ENCODE measurements at places on chromosomes 5 and 9.

DNA sequence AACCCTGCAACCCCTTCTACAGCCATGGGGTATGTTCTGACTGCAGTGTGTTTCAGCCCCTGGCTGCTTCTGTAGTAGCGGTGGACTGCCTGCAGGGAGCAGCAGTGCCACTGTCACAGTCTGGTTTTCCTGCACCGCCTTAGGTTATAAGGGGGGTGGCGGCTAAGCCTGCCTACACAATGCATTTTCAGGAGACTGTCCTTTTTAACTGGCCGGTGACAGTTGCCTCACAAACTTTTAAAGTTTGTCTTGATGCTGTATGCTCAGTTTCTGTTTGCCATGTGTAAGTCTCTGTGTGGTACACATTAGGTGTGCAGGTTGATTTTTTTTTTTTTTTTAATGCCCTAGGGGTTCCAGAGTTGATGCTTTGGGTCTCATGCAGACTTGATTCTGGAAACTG lies 53.0 kb downstream of the NUP214 start:
- peak; percentile 84 for DNase-seq

DNA sequence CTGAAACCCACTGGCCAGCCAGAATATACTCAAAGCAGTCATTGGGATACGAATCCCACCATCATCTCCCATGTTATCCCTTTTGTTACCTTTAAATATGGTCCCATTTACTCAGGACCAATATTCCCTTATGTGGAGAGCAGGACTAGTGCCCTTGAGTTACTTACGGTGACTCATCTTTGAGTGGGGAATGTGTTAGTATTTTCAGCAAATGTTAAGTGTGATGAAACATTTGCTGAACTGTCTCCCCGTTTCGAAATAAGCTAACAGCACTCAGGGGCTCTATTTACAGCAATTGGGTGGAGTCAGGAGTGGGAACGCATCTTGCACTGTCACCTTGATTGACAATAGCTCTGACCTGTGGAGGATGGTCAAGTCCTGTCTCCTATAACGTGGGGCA lies 67.4 kb downstream of the CTSL start:
- DNase-seq: peak; percentile 92

- no peak for DNase-seq
Measured at GRCh38 chr9:108786322-108786721, 69.5 kb downstream of the ACTL7B start.

DNA sequence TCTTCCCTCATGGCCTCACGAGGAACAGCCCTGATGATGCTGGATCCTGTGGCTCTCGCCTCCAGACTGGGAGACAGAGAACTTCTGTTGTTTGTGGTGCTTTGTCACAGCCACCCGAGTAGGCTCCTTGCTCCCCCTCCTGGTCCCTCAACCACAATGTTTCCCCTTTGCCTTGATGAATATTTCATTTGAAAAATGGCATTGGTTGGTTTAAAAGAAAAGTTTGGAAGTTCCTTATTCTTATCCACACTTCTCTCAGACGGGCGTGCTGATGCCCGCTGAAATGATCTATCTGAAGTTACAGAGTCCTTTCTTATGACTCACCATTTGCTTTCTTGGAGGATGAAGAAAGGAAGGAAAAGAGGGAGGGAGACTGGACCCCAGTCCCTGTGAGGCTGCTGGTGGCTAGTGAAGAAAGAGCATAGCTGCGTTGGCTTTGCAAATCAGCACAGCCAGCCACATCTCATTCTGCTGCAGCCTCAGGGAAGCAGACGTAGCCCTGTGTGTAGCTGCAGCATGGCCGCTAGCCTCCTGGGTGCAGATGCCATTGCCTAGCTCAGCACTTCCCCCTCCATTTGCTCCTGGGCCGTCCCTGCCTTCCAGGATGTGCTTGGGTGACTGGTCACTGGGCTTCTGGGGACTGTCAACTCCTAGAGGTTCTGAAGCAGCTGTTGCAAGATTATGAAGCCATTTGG lies 185.9 kb downstream of the ERCC6L2 start:
- peak; percentile 53 for DNase-seq

DNA sequence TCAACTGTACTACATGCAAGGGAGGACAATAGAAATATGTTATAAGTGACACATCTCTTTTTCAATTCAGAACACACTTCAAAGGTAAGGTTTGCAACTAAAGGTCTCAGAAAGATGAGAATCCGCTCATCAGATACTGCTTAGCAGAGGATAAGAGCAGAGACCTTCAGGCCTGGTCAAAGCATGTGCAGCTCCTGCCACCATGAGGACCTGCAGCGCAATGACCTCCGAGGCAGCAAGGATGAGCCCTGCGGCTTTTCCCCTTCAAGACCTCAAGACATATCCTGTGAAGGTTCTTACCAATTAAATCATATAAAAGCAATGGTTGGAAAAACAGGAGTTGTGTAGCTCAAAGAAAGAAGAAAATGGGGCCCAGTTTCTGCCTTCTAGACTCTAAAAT lies 135.8 kb downstream of the TRIM36 start:
- peak; percentile 48 for DNase-seq

DNA sequence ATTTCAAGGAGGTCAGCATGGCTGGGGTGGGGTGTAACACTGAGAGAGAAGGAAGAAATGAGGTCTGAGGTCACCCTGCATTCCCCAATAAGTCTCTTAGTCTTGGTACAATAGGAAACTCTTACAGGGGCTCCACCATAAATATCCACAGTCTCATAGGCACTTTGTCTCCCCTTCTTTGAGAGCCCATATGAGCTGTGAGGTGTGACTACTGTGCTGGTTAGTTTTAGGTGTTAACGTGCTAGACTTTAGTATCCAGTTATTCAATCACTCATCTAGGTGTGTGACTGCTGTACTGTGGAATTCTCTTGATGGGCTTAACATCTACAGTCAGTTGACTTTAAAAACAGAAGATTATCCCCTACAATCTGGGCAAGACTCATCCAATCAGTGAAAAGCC lies 378.1 kb upstream of the RFX3 start:
- no peak for DNase-seq

DNA sequence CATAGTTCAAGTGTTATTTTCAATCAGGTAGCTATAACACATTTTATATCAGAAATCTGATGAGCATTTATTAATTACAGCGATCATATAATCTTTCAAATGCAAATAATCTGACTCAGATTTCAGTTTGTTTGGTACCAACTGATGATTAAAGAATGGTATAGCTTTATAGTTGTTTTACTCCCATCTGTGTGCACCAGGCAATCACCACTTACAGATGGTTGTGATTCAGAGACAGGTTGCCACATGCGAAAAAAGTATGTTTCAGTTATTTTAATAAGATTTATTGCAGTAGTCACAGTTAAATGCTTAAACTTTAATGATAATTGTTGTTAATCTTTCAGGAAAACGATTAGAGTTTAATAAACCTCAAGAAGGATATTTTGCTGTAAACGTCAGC lies 155.1 kb upstream of the ARRDC3 start:
- DNase-seq: no peak

DNA sequence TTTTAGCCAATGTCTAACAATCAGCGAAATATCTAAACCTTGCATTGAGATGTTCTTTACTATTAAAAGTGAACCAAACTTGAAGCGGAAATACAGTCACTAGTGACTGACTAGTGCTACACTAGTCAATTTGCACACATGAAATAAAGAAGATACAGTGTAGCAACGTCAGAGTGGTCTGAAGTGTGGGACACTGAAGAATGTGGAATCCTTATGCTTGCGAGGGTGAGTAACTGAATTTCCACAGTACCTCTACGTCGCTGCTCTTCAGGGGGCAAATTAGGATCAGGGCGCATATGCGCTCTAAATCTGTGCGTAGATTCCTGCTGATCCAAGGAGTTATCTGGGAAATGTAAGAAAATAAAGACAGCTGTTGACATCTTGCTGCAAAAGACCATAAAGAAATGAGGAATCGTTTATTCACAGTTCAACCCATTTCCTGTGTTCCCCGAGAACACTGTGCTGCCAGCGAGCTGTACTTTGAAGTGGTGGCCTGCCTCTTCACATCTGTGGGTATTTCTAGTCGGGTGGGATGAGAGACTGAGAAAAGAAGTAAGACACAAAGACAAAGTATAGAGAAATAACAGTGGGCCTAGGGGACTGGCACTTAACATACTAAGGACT lies 39.8 kb upstream of the FLT4 start:
- no peak for DNase-seq

GRCh38 chr9:134892820-134893420 lies 12.3 kb downstream of the FCN2 start:
- no peak for DNase-seq

- no peak for DNase-seq
Measured at GRCh38 chr9:14061936-14062585, 251.9 kb downstream of the NFIB start.

DNA sequence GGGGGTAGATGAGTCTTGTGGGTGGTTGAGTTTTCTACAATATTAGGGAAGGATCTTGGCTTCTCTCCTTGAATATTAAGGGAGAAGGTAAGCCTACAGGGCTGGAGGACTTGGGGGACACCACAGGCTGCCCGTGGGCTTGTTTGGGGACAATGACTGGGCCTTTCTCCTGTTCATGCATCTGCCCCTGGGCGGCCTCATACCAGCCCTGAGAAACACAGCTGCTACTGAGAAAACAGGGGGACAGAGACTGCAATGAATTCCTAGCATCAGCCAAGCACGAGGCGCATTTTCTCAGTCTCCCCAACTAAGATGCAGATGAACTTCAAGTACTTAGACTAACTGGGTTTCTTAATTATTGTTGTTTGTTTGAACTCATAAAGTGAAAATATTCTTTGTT lies 24.6 kb downstream of the C5orf58 start:
- no peak for DNase-seq

- DNase-seq: peak; percentile 54
Measured at GRCh38 chr5:108303611-108304010, 78.3 kb downstream of the FBXL17 start.

- DNase-seq: peak; percentile 83
Measured at GRCh38 chr9:122445155-122445749, 32.5 kb downstream of the OR1J1 start.

GRCh38 chr5:123871373-123871772 lies 359.4 kb downstream of the CSNK1G3 start:
- no peak for DNase-seq

GRCh38 chr5:143403334-143403592 lies 223 bp downstream of the NR3C1 start:
- no peak for DNase-seq

- DNase-seq: no peak
Measured at GRCh38 chr5:9858043-9858442, 227.9 kb upstream of the TAS2R1 start.

GRCh38 chr5:73564018-73564417 lies 1.4 kb downstream of the ANKRA2 start:
- DNase-seq: peak; percentile 27

- DNase-seq: no peak
Measured at GRCh38 chr9:75051285-75051684, 23.2 kb upstream of the CARNMT1 start.

DNA sequence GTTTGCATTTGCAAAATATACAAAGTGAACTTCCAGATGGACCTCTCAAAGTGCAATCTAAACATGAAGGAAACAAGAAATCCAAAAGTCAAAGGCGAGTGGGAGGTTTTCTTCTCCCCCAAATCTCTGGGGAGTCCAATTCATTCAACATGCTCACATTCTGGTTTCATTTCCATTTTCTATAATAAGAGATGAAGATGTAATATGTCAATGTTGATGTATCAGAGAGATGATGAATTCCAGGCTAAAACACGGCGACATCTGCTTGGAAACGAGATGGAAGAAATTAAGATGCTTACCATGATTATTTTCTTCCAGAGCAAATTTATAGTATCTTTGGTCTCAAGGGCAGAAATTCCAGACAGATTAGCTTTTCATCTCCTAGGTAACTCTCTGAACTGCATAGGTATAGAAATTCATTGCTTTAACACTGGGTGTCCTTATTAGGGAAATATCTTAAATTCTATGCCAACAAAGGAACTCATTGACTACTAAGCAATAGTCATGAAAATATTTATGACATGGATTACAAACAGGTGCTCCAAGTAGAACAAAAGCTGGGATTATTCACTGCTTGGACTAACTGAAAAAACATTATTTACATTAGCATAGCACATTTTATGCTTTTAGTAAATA lies 287.9 kb downstream of the SEC61B start:
- no peak for DNase-seq

GRCh38 chr9:18263377-18263776 lies 210.6 kb upstream of the ADAMTSL1 start:
- no peak for DNase-seq

DNA sequence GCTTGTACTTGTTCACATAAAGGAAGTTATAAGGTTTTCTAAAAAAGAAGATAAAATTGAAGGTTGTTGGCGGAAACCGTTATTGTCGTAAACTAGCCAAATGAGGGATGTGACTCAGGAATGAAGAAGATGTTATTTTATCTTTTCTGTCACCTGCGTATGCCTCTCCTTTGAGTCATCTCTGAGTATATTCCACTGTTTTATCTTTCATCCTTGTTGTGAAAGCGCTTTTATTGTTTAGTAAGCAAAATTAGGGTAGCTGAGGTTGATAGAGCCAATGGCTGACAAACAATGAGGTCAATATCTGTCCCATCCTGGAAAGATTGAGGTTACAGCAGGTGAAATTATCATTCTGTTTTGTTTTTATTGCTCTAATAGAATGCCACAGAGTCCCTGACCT lies 105.0 kb downstream of the TUSC1 start:
- no peak for DNase-seq

DNA sequence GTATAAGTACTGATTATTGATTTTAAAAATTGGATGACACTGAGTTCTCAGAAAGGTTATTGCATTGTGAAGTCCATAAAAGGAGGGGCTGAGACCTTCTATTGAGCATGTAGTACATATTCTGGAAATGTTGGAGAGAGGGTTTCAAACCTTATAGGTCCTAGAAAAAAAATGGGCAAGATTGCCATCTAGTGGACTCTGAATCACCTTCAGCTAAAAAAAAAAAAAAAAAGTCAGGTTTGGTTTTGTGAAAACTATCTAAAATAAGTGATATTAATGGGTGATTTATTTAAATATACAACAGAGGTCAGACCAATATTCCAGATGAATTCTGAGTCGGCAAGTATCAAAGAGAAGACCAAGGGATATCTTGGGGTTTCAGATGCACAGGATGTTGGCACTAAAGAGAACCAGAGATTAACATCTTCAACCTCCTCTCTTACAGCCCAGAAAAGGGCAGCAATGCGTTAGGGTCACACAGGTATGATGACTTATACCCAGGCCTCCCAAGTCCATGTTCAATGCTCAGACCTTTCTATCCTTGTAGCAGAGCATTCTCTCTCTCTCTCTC lies 109.8 kb upstream of the NMUR2 start:
- DNase-seq: peak; percentile 49

DNA sequence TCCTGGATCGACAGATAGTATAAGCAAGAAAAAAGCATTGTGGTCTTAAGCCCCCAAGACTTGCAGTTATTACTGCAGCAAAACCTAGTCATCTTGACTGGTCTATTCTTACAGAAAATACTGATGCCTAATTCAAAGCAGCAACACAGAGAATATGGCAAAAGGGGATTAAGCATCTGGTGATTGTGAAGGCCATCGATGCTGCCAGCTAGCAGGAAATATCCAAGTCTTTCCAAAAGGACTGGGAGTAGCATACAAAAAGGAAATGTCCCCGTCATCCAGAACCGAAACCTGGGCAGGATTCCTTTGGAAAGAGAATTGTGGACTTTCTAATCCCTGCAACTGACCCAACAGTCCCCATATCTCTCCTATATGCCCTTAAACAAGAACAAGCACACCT lies 132.2 kb downstream of the SLF1 start:
- DNase-seq: no peak

GRCh38 chr5:169100735-169101075 lies 200.2 kb downstream of the SLIT3 start:
- DNase-seq: peak; percentile 49

- DNase-seq: no peak
Measured at GRCh38 chr5:32206509-32207354, 32.6 kb upstream of the GOLPH3 start.

Measured in ELR (cell line).